ENCODE measurements at places on chromosomes 3 and 15.

DNA sequence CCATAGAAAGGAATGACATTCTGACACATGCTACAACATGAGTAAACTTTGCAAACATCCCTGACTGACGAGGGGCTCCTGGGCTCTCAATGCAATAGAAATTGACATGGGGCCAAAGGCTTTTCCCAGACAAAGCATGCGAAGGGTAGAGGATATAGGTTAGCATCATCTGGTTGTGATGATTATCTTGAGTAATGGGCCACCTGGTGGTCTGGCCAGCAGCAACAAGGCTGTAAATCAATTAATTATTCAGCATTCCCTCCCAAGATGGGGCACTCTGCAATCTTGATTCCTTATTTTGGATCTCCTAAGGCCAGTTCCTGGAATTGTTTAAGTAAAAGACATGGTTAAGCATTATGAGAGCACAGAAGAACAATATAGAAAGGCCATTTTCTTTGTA lies 99.2 kb downstream of the AGBL1 start:
- DNase-seq, result no peak

DNA sequence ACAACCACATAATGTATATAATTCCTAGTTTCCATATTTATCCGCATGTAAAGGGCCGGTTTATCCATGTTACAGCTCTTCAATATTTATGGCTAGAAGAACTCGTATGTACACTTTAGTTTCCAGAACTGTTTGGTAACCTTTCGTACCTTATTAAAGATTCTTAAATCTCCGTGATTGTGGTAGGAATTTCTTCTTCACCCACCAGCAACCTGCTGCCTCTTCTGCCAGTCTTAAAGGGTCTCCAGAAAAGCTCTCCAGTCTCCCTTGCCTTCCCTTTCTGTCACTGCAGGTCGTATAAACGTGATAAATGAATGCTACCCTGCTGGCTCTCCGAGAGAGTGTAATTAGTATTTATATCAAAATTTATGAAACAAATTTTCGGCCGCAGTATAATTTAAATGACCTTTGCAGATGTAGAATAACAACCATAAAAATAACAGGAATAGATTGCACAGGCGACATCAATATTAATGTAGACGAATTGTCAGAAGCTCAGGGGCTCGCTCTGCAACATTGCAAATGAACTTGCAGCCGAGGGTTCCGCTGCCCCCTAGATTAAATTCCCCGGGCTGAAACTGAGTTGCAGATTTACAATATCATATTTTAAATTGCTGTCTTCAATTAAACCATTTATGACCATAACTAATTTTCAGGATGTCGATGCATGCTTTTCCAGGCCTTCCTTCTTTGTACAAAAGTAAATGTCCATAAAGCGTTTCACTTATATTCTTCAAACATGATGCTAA lies 5.4 kb downstream of the ZIC1 start:
- no peak for DNase-seq

- no peak for DNase-seq
These were observed 204.4 kb upstream of the TGFBR2 start for GRCh38 chr3:30401971-30402370.

DNA sequence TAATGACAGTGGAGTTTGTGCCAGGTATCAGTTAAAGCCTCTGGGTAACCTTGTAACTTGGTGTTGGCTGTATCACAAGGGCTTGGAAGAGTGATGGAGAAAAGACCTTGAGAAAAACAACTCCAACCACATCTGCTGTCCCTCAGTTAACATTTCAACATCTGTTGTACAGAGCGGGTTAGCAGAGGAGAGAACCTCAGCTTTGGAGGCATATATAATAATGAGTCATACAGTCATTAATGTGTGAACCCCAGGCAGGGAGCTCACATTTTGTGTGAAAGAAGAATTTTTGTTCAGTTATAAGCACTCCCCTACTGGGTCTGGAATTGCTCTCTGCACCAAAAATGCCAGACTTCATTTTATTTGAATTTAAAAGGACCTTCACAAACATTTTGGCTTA lies 439.5 kb downstream of the PDCD6IP start:
- no peak for DNase-seq

GRCh38 chr3:183312433-183312832 lies 59.4 kb downstream of the B3GNT5 start:
- no peak for DNase-seq

- DNase-seq, result peak; percentile 41
These were observed 38.0 kb downstream of the SHC4 start for GRCh38 chr15:48925714-48926223.

GRCh38 chr3:113948015-113948917 lies 453 bp downstream of the ZDHHC23 start:
- DNase-seq, result no peak

DNA sequence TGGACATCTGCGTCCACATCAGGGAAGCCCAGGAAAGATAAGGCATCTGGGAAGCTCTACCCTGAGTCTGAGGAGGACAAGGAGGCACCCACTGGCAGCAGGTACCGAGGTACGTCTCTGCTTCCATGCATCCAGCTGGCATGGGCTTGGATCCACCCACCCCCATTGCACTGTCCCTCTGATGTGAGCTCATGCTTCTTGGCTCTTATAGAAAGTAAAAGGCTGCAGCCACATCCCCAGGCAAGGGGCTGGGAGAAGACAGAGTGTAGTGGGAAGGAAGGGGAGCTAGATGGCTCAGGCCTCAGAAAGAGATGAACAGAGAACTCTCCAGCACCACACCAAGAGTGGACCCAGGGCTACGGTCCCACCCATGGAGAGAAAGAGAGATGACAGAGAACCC lies 18.2 kb downstream of the PTH1R start:
- DNase-seq, result no peak

DNA sequence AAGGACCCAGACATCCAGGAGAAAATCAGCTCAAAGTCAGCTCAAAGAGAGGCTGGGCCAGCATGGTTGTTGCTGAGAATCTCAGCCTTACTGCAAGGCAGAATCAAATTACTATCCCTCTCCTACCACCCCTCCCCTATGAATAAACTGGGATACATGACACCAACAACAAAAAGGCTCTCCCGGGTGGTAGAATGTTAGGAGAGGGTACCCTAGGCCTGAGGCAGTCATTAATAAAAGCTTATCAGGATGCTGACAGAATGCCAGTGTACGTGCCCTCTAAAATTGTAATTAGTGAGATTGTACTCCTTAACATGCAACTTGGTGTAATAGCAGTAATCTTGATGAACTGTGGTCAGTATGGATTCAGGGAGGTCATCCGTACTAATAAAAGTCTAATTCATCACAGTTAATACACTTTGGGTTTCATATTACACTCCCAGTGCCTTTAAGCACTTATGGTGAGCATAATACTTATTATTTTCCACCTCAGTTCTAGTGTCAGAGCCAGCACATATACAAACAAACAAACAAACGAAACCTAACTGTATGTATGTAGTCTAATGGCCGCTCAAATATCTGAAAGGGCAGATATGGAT lies 76.5 kb downstream of the B3GALNT1 start:
- DNase-seq, result no peak

GRCh38 chr3:4805662-4806061 lies 173.6 kb upstream of the BHLHE40 start:
- no peak for DNase-seq

DNA sequence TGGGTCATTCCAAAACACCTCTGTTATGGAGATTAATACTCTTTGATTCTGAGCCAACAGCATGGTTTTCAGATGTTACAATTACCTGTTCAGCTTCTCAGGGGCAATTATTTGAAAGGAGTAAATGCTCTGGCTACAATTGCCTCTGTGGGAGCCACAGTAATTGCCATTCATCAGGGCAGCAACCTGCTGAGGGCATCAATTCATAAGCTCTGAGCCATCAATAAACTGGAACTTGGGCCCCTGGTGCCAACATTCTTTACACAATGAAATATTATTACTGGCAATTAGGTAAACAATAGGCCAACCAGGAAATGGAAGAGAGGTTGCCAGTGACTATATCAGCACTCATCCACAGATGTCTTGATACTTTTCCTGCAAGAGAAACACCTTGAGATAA lies 660.8 kb downstream of the MECOM start:
- DNase-seq, result no peak

GRCh38 chr3:32551496-32551895 lies 19.2 kb downstream of the DYNC1LI1 start:
- DNase-seq, result no peak

DNA sequence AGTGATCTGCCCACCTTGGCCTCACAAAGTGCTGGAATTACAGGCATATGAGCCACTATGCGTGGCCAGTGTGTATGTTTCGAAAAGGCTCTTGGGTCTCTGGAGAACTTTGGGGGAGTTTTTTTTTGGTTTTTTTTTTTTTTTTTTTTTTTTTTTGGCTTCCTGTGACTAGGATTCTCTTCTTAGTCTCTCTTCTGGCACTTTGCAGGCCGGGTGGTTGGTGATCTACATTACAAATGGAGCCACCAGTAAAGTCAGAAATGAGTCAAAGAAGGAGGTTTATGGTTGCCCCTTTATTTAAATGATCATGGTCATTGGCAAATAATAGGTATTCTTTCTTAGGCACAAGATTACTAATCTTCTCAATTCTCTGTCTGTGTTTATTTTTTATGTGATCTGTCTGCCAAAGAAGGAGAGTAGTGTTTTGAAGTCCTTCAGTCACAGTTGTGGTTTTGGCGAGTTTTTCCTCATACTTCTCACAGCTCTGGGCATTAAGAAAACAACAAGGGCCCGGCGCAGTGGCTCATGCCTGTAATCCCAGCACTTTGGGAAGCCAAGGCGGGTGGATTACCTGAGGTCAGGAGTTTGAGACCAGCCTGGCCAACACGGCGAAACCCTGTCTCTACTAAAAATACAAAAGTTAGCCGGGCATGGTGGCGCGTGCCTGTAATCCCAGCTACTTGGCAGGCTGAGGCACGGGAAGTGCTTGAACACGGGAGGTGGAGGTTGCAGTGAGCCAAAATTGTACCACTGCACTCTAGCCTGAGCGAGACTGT lies 38.3 kb downstream of the PDE8A start:
- no peak for DNase-seq

GRCh38 chr3:9897408-9898372 lies 5.0 kb upstream of the IL17RE start:
- DNase-seq, result no peak

GRCh38 chr3:62414786-62415185 lies 41.4 kb upstream of the FEZF2 start:
- no peak for DNase-seq

GRCh38 chr15:32682977-32683630 lies 34.7 kb upstream of the GREM1 start:
- no peak for DNase-seq

DNA sequence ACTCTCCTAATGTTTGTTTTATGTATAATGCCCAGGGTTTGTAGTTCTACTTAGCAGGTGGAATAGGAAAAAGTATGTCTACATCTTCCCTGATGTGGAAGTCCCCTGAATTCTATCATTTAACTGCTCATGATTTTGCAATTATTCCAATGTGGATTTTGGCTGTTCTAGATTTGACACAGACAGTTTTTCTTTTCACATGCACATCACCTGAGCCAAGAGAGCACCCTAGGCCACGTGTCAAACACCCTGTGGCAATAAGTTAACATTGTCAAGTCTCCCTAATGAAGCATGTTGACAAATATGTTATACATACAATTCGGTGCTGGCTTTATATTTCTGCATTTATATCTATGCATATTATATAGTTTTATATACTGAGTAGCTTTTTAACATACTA lies 70.0 kb upstream of the SUCLG2 start:
- no peak for DNase-seq

GRCh38 chr3:71805199-71805598 lies 20.3 kb upstream of the PROK2 start:
- no peak for DNase-seq

GRCh38 chr15:29913528-29914135 lies 91.4 kb upstream of the TJP1 start:
- DNase-seq, result no peak

- no peak for DNase-seq
These were observed 39.4 kb downstream of the PPARG start for GRCh38 chr3:12328132-12328836.

DNA sequence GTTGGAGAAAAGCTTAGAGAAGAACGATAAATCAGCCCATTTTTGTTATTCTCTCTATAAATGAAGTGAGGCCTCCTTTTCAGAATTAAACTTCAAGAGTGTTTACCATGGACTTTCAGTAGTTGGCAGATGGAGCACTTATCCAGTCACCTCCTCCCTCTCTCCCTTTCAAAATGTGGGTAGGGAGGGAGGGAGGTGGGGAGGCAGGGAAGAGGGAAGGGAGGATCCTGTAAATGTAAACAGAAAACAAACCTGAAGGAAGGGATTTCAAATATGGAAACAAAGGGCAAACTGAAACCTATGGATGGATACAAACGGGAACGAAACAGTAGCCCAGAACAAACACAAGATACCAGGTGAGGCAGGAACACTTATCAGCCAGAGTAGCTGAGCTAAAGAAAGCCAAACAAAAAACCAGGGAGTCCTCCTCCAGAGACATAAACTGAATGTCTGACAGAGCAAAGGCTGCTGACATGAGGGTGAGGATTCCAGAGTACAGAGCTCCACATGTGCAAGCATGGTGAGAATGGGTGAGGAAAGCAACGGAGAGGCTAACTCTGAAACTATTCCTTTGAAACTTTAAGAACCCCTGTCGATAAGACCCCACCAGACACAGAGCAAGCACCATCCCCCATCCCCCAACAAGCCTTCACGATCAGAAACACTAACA lies 41.0 kb upstream of the GP5 start:
- no peak for DNase-seq

- DNase-seq, result no peak
These were observed 34.5 kb downstream of the DAPK2 start for GRCh38 chr15:64011736-64012135.

GRCh38 chr3:39088456-39088855 lies 19.0 kb downstream of the GORASP1 start:
- DNase-seq, result no peak

- DNase-seq, result no peak
These were observed 41.9 kb upstream of the SLC41A3 start for GRCh38 chr3:126125781-126126251.

DNA sequence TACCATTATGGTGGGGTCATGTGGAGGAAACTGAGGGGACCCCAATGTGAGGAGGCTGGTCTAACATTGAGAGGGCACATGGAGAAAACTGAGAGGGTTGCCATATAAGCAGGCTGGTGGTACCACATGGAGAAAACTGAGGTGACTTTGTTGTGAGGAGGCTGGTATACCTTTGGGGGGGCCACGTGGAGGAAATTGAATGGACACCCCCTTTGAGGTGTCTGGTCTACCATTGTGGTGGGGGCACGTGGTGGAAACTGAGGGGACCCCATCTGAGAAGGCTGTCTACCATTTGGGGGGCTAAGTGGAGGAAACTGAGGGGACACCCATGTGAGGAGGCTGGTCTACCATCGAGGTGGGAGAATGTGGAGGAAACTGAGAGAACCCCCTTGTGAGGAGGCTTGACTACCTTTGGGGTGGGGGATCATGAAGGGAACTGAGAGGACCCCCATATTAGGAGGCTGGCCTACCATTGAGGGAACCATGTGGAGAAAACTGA lies 163.8 kb downstream of the FBLN2 start:
- no peak for DNase-seq

- no peak for DNase-seq
These were observed 363.6 kb upstream of the CCDC54 start for GRCh38 chr3:107013641-107014040.

- no peak for DNase-seq
These were observed 11.7 kb upstream of the PDCD6IP start for GRCh38 chr3:33786565-33787327.
